ENCODE measurements at places on chromosomes 2 and 18.

DNA sequence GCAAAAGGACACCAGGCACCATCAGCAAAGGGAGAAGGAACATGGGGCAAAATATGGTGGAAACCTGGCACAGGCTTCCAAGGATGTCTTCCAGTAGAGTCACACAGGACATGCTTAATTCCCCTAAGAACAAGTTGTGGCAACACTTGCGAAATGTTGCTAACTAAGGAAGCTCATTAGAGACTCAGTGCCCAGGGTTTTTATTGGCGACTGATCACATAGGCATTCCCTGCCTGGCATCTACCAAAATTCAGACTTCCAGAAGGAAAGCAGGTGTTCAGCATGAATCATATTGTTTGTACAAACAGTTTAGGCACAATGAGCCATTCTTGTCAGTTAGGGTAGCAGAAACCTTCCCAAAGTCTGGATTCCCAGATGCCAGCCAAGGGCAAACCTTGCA, 25.7 kb downstream of the SLC4A1AP start:
- DNase-seq, result no peak

GRCh38 chr2:83633423-83633822, 825.7 kb downstream of the SUCLG1 start:
- DNase-seq, result no peak

- DNase-seq, result no peak
These were observed 73.9 kb downstream of the ARL4C start for GRCh38 chr2:234422981-234423431.

DNA sequence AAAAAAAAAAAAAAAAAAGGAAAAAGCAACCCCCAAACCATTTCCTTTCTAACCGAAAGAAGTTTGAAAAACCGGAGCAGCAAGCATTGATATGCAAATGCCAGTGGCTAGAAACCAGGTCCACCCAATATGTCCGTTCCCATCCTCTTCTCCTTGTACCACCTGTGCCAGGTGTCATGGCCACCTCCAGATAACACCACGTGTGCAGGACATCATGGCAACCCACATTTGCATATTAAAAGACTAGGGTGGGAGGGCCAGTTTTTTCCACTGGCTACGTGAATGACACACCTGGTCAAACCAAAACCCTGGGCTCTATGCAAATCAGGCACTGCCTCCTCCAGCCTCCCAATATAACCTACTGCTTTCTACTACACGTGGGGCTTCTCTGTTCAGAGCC, 303.3 kb upstream of the GULP1 start:
- DNase-seq, result no peak

GRCh38 chr2:72581560-72582181, 244.2 kb downstream of the EXOC6B start:
- no peak for DNase-seq

GRCh38 chr2:165440367-165440766, 29.1 kb upstream of the CSRNP3 start:
- DNase-seq, result peak; percentile 89

GRCh38 chr2:132697556-132698205, 27.7 kb upstream of the LYPD1 start:
- no peak for DNase-seq

DNA sequence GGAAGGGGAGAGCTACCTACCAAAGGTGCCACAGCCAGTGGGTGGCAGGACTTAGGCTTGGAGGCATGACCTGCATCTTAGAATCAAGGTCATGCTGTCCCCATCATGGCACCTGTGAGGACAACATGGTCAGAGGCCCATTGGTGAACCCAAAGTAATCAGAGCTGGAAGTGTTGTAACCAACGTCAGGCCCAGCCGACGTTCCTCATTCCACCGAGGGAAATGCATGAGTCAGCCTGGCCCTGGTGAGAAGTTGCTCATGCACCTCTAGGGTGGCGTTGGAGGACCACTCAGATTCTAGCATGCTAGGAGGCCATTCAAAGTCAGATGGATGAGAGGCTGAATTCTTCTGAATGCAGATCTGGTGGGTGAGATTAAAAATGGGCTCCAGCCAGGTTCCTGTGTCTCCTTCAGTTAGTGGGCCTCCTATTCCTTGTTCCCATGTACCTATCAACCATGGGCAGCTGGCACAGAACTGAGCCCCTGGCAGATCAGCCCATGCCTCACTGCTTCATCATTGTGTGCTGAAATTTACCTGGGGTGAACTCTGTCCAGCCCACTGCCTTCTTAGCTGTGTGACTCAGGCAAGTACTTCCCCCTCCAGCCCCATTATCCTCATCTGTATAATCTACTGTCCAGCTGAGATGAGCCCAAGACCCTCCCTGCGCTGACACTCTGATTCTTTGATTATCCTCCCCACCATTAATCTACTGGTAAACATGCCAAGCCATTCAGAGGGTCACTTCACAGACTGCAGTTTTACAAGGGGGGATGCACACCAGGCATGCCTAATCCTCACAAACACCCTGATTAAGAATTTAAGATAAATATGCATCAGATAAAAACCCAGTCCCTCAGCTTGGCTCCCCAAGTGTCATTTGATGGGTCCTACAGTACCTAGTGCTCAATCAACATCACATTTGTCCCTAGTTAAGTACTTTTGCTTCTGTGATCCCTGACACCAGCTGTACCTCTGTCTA, 14.0 kb downstream of the SLC14A2 start:
- DNase-seq, result no peak

DNA sequence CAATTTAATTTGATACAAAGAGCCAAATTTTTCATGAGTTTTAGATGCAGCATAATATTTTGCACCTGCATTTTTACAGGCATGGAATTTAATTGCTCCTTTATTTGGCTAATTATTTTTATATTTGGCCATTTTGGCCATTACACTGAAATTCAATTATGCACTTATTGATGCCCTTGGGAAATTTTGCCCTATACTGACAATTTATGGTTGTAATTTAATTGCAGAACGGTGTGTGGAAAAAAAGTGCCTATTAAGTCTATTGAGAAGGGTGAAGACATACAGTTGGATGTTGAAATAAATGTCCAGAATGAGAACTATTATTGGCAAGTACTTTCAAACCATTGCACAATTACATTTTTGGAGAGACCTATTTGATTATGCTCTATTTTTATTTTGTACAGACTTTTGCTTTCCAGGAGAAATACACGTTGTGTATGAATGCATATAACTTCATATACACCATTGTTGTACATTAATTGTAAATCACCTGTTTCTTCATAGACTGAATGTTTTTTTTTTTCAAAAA, 1319.3 kb upstream of the CDH2 start:
- no peak for DNase-seq

DNA sequence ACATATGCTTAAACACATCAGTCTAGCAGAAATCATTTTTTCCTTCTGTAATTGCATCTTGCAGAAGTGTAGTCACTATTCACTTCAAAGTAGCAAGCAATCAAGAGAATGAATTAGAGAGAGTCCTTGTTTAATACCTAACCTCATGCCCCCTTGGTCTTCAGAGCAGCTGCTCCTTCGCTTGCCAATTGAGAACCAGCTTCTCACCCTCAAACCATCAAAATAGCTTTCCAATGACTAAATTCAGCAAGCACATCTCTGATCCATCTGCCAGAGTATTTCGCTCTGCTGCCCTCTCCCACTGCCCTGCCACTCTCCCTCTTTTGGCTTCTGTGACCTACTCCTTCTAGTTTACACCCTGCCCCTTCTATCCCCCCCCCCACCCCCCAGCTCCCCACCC, 120.7 kb upstream of the AGAP1 start:
- DNase-seq, result no peak
